ENCODE measurements at places on chromosomes 3 and 15.

GRCh38 chr3:103393395-103394186, 958.8 kb downstream of the ZPLD1 start:
- DNase-seq, result no peak

DNA sequence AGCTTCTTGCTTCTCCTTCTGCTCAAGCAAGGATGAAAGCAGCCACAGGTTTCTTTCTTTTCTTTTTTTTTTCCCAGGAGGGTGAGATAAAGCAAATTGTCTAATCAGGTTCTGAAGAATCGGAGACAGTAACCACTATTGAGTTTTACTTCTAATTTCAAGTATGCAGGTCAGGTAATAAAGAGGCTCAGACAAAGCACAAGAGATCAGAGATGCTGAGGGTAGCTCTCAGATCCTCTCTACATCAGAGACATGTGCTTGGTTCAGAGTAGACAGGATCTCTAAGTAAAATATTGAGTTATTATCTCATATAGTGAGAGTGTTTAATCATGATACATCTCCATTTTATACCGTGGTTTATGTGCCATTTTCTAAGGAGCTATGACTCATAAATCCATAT, 168.5 kb downstream of the NFKBIZ start:
- DNase-seq, result no peak

- no peak for DNase-seq
Measured at GRCh38 chr3:134001251-134001650, 28.5 kb downstream of the SLCO2A1 start.

GRCh38 chr15:56964182-56964581, 45.7 kb downstream of the TCF12 start:
- DNase-seq, result no peak

GRCh38 chr3:115836944-115837343, 213.6 kb downstream of the GAP43 start:
- DNase-seq, result no peak

- DNase-seq, result no peak
Measured at GRCh38 chr15:55916666-55917409, 76.6 kb downstream of the NEDD4 start.

DNA sequence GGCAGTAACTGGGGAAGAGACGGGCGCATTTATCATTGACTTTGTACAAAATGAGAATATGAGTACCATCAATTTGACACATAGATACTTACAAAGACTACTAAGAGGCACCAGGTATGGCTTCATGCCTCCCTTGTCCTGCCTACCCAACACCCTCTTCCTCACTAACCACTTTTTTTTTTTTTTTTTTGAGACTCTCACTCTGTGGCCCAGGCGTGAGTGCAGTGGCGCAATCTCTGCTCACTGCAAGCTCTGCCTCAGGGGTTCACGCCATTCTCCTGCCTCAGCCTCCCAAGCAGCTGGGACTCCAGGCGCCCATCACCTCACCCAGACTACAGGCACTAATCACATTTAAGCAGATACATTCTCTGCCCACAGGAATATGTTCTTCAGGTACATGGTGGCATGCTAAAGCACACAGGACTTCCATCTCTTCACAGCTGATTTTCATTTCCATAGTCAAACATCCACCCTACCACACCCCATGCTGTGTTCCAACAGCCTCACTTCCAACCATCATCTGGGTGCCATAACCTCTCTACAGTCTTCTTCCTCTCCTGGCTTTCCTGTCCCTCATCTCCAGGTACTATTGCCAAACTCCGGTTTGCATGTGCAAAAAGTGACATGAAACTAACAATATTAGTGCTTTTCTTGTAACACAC, 41.7 kb downstream of the RAB27A start:
- DNase-seq, result no peak

DNA sequence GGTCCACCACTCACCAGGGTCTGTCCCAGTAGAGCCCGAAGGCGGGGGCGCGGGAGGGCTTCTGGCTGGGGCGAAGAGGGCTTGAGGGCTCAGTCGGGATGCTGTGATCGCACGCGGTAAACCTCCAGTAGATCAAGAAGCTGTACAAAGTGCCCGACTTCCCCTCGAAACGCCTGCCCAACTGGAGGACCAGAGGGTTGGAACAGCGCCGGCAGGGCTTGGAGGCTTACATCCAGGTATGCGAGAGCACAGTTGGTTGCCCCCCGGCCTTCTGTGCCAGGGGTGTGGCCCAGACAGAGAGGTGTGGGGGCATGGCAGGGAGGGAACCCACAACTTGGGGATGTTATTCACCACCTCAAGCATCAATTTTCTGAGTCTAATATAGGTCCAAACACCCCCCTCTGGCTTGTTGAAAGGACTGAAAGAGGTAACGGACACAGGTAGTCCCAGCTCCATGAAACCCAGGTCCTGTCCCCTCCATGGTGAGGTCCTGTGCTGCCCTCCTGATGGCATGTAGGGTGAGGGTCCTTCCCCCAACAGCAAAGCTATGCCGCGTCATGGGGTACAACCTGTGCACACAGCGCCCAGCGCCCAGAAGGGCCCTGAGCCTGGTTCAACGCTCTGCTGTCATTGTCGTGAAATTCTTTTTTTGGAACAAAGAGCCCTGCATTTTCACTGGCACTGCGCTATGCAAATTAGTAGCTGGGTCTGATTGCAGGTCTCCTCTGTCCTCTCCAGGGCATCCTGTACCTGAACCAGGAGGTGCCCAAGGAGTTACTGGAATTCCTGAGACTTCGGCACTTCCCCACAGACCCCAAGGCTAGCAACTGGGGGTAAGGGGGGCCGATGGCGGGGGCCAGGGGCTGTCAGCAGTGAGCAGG, 1.2 kb downstream of the SNX22 start:
- DNase-seq, result no peak

DNA sequence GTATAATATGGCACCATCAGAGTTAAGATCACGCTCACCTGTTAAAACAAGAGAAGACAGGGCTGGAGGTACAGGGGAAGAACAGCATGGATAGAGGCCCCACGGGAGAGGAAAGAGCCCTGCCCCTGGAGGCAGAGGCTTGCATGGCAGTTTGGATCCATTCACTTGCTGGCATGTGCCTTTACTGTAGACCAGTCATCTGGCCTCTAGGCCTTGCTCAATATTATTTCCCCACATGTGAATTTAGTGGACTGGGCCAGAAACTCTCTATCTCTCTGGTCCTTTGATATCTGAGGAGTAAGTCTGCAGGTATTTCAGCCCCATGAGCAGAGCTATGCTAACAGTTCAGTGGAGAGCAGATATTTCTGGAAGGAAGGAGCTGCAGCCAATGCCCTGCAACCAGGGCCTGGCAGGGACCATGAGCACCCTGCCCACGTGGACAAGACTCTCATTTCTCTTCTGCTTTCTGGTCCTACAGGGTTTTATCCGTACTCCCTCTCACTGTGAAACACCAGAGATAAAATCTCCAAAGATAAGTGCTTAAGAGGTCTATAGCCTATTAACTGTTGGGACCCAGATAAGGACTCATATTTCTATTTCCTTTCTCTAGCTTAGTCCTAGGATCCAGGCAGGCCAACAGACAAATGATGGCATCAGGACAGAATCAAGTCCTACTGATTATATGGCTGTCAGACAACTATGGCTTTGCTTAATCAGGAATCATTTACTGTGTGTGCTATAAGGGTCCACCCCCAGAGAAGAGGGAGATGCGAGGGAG, 65.0 kb downstream of the CLDN11 start:
- no peak for DNase-seq

- DNase-seq, result no peak
Measured at GRCh38 chr15:60531801-60532200, 52.9 kb upstream of the ICE2 start.

DNA sequence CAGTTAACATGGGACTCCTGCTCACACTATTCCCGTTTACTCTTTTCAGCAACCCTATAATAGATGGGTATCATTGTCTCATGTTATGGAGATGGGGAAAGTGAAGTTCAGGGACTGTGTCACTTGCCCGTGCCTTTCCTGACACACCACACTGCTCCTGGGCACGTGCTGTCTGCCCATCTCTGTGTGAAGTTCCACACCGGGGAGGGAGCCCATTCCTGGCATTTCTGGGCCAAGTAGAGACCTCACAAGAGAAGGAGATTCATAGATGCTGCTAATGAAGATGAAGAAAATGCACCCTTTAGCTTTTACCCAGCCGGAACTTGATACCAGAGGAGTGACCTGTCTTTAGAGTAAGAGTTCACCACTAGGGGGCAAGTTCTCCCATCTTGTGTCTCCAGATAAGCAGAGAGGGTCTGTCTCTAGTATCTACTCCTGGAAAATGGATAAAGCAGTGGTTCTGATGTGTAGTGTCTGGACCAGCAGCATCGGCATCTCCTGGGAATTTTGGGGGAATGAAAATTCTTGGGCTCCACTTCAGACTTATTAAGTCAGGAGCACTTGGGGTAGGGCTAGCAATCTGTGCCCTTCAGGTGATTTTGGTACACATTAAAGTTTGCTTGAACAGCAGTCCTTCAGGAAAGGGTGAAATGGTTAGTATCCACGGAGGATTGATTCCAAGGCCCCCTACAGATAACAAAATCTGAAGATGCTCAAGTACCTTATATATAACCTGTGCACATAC, 2.0 kb upstream of the TOPBP1 start:
- no peak for DNase-seq

DNA sequence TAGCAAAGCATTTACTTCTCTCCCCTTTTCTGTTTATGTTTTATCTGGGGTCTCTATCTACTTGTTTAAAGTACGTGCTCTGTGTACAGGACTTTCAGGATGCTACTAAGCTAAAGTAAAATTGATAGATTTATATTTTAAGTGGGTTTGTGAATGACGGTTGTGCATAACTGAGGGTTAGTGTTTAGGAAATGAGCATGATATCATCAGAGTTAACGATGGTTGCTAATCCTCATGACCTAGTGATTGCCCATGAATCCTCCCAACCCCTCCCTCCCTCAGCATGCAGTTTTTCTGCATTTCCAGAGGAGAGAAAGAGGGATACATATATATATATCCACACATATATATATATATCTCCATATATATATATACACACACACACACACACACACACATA, 957.2 kb downstream of the TUSC7 start:
- no peak for DNase-seq

GRCh38 chr3:10262027-10262426, 13.8 kb downstream of the TATDN2 start:
- no peak for DNase-seq

DNA sequence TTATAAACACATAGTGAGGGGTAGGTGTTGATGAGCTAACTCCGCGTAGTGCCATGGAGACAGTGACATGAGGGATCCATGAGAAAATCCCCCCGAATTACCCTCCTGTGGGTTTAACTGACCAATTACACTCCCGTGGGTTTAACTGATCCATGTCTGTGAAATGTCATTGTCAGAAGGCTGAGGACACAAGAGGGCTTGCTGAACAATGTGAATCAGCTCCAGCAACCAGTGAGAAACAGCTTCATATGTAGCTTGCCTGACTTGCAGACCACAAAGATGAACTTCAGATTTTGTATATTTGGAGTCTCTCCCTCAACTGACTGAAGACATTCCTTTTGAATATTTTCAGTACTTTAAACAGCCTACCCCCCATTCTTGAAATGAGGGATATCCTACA, 144.9 kb downstream of the FBN1 start:
- DNase-seq, result no peak

DNA sequence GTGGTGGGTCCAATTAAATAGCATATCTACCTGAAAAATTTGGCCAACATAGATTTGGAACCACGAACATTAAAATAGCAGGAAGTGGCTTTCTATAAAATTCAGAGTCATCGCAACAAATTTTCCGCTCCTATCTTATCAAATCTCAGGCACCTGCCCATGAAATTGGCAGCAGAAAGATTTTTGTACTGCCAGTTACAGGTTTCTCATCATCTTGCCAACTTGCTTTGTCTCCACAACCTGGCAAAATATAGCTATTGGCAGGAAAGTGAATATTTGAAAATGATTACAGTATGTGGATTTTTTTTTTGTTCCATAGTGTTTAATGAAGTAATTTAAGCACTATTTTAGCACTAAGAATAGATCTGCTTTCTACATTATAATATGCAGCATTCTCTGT, 161.6 kb upstream of the LRRC3B start:
- no peak for DNase-seq

DNA sequence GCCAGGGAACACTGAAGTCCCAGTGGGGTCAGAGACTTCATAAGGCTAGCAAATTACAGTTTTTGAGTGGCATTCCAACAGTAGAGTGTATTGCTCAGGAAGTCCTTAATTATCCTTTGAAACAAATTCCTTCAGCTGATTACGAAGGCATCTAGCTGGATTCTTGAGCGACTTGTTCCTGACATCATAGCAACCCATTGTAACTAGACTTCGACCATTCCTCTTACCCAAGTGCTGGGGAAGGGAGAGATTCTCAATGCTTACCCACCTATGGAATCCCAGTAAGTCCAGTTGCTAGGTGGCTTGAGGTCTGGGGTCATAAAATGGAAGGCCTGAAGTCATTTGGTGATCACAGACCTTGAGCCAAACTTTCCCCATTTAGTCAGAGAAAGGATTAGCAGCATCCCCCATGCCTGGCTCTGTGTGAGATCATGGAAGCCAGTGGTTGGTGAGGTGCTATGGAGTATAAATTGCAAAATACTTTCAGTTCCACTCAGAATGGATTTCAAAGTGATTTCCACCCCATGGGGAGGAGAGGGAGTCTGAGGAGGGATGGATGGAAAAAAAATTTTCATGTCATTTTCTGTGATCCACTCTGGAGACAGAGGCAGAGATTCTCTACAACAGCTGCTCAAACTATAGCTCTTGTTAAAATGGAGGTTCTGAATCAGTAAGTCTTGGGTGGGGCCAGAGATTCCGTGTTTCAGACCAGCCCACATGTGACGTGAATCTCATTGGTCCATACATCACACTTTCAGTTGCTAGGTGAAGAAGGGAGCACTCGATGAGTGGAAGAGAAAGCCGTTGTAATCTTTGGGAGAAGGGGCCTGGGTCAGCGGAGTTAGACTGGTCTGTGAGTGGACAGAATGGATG, 45.7 kb downstream of the CD86 start:
- no peak for DNase-seq

DNA sequence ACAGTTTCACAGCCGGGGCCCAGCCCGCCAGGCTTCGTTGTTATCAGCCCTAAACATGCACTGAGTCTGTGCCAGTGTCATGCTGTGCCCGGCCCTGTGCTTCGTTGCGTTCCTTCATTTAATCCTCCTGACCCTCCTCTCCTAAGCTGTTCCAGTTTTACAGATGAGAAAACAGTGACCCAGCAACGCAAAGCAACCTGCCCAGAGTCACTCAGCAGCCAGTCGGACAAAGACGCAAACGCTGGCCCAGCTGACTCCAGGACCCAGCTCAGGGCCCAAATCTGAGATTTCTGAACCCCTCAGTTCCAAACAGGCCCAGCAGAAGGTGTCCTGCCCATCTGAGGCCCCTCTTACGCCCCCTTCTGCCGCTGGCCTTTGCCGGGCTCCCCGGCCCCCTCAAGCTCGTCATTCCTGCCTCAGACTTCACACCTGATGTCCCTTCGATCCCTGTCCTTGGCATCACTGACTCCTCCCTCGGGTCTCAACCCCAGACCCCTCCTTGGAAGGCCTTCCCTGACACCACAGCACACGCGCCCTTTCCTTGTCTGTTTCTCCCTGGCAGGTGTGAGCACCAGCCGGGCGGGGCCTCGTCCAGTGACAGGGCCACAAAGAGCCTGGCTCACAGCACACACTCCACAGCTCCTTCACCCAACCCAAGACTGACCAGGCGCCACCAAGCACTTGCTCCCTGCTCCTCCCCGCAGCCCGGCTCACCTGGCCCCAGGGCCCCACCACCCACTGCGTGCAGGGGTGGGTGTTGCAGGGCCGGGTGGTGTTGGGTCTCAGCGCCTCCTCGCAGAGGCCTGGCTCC, 48.1 kb downstream of the ADAMTS7 start:
- DNase-seq, result no peak

Measured in cortex of kidney (tissue), 1 donor.